Left kidney (tissue), 8 donors: ENCODE measurements at places on chromosomes 6 and 20.

GRCh38 chr20:36310215-36310981 is 4.3 kb downstream of the DLGAP4 start:
- DNase-seq = no peak

- DNase-seq = no peak
These were observed 28.7 kb downstream of the KAT14 start for GRCh38 chr20:18166241-18166881.

DNA sequence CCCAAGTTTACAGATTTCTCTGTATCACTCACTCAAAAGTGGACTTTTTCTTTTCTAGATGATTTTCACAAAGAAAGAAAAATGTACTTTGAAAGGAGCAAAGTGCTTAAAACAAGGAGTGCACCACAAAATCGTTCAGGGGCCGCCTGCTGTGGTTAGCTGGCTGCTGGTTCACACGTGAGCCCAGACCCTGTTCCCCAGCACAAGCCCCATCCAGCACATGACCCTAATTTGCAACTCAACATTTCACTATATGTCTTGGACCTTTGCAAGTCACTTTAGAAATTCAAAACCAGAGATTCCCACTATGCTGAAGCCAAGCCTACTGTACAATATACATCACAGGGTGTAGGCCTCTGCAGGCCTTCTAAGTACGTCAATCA is 95.5 kb upstream of the NHSL1 start:
- no peak for DNase-seq

DNA sequence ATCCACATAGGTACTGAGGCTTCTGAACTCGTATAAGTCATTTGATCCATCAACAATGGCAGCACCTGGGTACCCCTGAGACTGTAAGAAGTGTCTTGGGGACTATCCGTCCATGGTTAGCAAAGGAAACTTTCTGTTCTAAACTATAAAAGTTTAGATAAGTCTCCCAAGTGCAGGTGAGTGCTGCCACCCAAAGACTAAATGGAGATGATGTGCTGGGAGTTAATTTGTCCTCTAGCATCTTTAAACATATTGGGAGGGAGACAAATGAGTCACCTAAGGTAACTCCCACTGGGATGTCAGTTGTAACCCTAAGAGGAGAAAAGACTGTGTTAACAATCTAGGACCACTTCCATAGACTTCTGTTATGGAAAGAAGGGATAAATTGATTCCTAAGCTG is 6.2 kb downstream of the BEND6 start:
- no peak for DNase-seq

GRCh38 chr6:168908166-168908565 is 345.5 kb downstream of the THBS2 start:
- no peak for DNase-seq

- DNase-seq = no peak
These were observed 121.1 kb downstream of the PDE7B start for GRCh38 chr6:135972586-135972985.

DNA sequence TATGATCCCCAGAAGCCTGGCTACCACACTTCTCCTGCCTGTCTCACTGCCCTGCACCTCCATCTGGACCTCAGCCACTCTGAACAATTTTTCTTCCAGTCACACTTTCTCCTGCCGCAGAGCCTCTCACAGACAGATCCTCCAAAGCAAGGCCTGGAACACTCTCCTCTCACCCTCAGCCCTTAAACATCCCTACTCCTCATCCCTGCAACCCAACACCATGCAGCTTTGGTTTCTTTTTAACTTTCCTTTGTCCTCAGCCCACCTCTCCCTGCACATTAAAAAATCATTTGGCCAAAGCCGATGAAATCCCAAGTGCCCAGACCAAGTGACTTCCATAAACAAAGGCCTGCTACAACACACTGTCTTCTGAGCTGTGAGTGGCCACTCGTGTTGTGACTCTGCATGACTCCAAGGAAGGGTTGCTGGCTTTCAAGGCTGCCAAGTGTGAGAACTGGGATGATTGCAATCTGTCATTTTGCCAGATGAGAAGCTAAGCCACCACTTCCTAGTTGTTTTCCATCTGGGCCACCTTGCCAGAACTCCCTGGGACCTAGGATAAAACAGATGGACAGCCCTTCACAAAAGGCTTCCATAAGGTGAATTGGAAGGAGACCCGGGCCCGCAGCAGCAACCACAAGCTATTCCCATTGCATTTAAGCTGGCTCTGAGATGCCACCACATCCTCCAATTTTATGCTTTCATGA is 144.4 kb upstream of the SSTR4 start:
- DNase-seq = no peak

- no peak for DNase-seq
These were observed 8.7 kb downstream of the MAP1LC3A start for GRCh38 chr20:34566978-34567891.

DNA sequence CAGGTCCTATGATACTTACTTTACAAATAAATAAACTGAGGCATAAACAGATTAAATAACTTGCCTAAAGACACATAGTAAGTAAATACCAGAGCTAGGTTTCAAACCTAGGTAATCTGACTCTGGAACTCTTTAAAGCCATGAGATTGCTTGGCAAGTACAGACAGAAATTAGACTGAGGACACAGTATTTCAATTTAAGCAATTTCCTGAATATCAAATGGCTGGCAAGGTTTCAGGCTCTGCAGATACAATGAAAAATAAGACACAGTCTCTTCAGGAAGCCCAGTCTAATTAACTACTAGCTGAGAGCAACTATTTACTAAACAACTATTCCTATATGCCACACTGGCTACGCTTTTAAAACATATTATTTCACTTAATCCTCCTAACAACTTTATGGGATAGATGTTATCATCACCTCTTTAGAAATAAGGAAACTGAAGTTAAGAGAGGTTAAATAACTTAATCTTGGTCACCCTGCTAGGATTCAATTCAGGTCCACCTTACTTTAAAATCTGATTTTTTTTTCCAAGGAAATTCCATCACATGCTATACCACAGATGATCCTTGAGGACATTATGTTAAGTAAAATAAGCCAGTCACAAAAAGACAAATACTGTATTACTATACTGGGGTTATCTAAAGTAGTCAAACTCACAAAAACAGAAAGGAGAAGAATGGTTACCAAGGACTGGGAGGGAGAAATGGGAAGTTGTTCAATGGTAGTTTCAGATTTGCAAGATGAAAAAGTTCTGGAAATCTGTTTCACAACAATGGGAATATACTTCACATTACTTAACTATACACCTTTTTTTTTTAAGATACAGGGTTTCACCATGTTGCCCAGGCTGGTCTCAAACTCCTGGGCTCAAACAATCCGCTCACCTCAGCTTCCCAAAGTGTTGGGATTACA is 4.1 kb downstream of the TRPC4AP start:
- no peak for DNase-seq

- DNase-seq = no peak
These were observed 18.1 kb upstream of the PTPN1 start for GRCh38 chr20:50491926-50492634.

GRCh38 chr6:99613705-99614429 is 7.2 kb downstream of the PRDM13 start:
- no peak for DNase-seq

- DNase-seq = no peak
These were observed 60.9 kb downstream of the MCHR2 start for GRCh38 chr6:99933129-99933528.

GRCh38 chr6:150549674-150550101 is 50.0 kb upstream of the PLEKHG1 start:
- DNase-seq = no peak

DNA sequence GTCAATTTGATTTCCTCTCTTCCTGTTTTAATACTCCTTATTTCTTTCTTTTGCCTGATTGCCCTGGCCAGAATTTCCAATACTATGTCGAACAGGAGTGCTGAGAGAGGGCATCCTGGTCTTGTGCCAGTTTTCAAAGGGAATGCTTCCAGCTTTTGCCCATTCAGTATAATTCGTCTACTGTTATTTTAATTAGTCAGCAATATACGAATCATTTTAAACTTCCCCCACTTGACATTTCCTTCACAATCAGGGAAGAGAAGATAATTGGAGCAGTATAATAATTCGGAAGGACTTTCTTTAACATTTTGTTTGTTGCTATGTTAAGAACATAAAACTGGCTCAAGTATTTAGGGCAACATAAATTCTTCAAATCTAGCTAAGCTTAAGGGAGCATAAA is 860.3 kb upstream of the SLC35B3 start:
- no peak for DNase-seq

GRCh38 chr20:23877524-23877923 is 2.0 kb downstream of the CST5 start:
- no peak for DNase-seq

- no peak for DNase-seq
These were observed 97.4 kb downstream of the FILIP1 start for GRCh38 chr6:75396005-75396800.

- no peak for DNase-seq
These were observed 211.2 kb downstream of the LAMA2 start for GRCh38 chr6:129094147-129094546.

GRCh38 chr20:24502661-24503060 is 33.2 kb downstream of the SYNDIG1 start:
- DNase-seq = no peak

DNA sequence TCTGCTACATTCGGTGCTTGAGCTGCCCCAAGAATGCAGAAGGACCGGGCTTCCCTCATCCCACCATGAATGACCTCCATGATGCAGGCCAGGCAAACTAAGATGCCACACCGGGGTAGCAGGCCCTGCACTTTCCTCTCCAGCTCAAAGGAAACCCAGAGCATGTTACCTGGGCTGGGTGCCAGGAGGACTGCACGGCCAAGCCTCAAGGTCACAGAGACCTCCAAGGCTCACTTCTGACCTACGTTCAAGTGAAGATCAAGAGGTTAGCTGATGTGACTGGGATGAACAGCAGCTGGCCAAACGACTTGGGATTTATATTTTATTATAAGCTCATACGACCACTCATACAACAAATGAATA is 501.8 kb downstream of the CD83 start:
- DNase-seq = no peak

- DNase-seq = no peak
These were observed 165.0 kb upstream of the POU3F2 start for GRCh38 chr6:98669371-98669770.

- no peak for DNase-seq
These were observed 9.7 kb downstream of the BEND3 start for GRCh38 chr6:107105511-107106116.

DNA sequence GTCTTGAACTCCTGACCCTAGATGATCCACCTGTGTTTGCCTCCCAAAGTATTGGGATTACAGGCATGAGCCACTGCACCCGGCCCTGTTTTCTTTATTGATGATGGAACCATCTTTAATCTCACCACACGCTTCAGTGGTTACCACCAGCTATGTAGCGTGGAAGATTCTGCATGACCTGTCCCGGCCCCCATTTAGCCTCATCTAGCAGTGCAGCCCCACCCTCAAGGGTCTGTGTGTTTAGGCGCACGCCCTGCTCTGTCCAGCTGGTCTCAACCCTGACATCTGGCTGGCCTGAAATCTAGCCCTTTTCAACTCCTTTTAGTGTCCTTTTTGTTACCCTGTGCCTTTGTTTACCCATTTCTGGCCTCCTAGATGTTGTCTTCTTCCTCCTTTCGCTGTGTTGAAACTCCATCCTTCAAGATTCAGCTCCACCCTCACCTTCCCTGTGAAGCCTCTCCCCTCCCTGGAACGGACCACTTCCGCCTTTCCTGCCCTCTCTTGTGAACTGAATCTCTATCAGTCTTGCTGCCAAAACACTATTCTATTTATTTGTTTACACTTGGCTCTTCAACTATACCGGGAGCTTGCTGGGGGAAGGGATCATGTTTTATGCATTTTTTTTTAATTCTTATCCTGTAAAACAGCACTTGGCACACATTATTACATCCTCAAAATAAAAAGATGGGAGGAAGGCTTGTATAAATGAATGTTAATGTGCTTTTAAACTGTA is 101.0 kb upstream of the MTHFD1L start:
- no peak for DNase-seq

DNA sequence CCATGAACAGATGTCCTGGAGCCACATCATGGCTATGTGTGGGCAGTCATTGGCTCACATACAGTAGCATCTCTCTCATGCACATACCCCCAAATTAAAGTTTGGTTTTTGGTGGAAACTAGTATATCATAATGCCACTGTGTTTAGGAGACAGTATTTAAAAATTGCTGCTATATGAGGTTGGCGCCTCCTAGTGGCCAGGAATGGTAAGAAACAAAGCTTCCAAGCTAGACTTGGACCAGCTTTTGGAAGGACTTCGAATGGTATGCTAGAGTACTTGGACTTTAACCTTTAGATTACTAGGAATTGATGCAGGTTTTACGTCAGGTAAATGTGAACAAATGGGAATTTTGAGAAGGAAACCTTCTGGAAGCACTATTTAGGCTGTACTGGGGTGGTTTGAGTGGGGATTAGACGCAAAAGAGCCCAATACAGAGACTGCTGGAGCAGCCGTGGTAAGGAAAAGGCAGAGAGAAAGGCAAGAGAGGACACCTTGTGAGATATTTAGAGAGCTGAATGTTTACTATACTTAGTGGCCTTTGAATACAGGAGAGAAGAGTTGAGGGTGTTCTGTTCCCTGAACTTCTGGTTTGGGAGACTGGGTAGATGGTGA is 23.8 kb downstream of the PRSS35 start:
- no peak for DNase-seq

GRCh38 chr20:31833130-31833930 is 12.1 kb downstream of the FOXS1 start:
- peak; percentile 67 for DNase-seq
